ENCODE measurements at places on chromosomes 6 and 20.
A peak's percentile ranks its signal among the peaks of the same experiment; 100 is the strongest.

GRCh38 chr20:24704899-24705298, 235.5 kb downstream of the SYNDIG1 start:
- no peak for DNase-seq

DNA sequence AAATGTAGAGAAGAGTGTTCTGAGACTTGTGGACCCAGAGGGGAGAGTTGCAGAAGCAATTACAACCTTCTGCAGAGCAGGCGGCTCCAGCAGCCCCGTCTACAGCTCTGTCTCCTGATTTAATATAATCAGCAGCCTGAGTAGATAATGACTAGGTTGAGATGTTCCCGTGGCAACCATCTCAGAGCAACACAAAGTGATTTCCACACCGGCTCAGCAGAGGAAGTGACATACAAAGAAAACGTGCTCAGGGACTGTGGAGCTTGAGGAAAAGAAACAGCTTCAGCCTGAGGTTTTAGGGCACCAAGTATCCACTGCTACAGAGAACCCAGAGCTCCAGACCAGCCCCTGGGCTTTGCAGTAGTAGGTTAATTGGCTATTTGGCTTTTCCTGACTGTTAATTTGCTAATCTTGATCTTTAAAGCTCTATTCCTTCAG, 136.4 kb downstream of the MTFR2 start:
- DNase-seq: no peak

- DNase-seq: no peak
Measured at GRCh38 chr20:14489544-14489943, 152.1 kb upstream of the FLRT3 start.

DNA sequence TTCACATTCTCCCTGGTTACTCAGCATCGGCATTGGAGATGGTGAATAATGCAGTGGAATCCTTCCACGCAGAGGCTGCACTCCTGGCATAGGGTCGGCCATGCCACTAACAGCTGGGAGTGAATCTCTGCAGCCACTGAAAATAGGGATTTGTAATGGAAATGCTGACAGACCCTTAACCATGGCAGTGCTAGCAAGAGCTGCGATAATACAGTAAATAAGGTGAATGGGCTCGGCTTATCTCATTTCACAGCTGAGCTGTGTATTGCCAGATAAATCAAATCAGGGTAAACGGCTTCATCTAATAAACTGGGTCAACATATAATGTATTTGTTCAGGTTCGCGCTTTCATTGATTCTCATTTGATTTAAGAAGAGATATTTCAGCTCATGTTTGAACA, 156.8 kb downstream of the SLC35B3 start:
- DNase-seq: no peak

GRCh38 chr6:166282394-166283032, 25.7 kb downstream of the PRR18 start:
- DNase-seq: no peak

GRCh38 chr6:25280344-25281074, 1.3 kb downstream of the CARMIL1 start:
- peak; percentile 51 for DNase-seq

GRCh38 chr6:28682542-28682941, 156.9 kb downstream of the GPX5 start:
- no peak for DNase-seq

GRCh38 chr6:121584586-121585369, 149.3 kb downstream of the GJA1 start:
- no peak for DNase-seq

GRCh38 chr6:87277123-87277522, 45.3 kb upstream of the SMIM8 start:
- peak; percentile 17 for DNase-seq

GRCh38 chr6:13075141-13075845, 253.0 kb downstream of the TBC1D7 start:
- DNase-seq: no peak

GRCh38 chr6:144555066-144555465, 269.9 kb downstream of the UTRN start:
- no peak for DNase-seq

DNA sequence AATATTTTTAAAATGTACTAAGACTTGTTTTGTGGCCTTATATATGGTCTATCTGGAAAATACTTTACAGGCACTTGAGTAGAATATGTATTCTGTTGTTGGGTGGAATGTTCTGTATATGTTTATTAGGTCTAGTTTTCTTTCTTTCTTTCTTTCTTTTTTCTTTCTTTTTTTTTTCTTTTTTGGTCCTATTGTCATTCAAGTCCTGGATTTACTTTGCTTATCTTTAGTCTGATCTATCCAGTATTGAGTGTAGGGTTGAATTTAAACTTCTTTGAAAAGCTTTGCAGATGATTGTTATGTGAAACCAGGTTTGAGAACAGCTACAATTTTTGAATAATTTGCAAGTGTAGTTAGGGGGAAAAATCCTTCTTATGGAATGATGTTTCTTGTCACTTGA, 67.1 kb upstream of the GRIK2 start:
- DNase-seq: no peak

- DNase-seq: no peak
Measured at GRCh38 chr20:47652794-47653193, 132.5 kb downstream of the SULF2 start.

Measured in RPMI8226 (cell line).